Fibroblast of skin of right biceps (primary cell): ENCODE measurements at places on chromosomes 7 and 10.

DNA sequence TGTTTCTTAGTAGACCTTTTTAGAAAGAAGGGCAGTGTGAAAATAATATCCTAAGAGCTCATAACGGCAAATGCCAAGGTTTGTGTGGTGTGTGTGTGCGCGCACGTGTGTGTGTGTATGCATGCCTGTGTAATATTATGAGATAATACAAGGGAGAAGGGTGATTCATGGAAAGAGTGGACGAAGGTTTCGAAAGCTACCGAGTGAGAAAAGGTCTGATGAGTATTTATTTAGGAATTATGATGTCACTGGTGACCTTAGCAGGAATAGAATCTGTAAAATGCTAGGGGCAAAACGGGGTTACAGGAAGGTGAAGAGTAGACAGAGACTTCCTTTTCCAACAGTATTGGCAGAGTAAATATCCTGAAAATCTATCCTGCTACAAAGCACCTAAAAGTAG lies 107.3 kb downstream of the AHR start:
- DNase-seq, result peak; percentile 85

DNA sequence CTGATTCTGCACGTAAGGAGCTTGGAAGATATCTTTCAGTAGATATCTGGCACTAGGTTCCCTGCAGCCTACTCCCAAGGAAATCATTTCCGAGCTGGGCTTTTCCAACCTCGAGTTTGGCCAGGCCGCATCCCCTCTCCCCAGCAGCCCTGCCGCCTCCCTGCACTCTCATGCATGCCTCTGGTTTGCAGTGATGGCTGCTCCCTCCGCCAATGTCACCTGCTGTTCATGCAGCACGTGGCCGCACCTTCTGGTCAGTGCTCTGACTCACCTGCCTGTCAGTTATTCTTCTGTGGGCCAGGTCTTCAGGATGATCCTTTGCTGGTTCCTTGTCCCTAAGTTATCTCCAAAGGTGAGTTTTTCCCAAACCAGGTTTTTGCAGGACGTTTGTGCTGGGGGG lies 50.6 kb upstream of the RASGEF1A start:
- DNase-seq, result no peak

DNA sequence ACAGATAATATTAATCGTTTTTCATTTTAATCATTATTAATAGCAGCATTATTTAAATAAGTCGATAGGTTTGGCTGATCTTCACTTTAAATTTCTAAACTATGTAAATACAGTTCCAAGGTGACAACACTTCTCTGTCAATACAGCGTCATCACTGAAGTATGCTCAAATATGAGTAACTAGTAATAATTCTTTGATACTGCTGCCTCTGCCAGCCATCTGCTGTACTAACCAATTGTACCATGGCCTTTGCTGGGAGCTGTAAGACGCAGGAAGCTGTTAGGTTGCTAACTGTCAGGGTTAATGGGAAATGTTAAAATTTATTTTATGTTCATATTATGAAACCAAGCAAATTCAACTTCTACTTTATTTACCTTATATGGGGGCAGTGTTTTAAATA lies 1650.5 kb upstream of the LRRTM3 start:
- no peak for DNase-seq

DNA sequence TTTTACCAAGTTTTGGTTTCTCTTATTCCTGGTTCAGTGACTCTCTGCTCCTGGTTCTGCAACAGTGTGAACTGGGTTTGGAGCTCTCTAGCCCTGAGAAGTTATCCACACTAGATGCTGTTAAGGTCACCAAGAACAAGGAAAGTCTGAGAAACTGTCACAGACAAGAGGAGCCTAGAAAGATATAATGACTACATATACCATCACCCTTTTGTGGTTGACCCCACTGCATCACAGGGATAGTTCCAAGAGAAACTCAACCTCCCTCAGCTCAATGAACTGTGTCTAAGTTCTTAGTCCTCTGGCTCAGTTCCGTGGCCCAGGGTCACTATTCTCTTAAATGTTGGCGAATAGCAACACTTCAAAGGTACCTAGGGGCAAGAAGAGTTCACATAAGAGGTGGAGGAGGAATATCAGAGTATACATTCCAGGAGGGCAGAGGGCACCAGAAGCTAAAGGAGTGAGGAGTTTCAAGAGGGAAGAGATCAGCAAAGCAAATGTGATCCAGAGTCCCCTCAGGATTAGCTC lies 171.5 kb downstream of the BUB3 start:
- DNase-seq, result no peak

DNA sequence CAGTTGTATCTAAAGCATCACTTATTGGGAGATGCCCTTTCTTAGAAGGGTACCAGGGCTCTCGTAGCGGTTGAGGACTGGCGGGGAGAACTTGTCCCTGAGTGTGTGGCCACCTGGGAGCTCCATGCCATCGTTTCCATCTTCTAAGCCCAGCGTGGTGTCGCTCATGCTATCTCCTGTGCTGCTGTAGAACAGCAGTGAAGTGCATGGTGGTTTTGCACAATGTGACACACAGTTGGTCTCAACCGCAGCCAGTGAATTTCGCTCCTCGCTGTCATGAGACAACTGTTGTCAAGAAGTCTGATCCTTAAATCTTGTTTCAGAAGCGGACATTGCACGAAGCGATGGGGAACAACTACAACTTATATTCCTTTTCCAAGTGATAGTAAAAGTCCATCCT lies 283.4 kb downstream of the GRID1 start:
- DNase-seq, result no peak

- DNase-seq, result no peak
These were observed 233.0 kb downstream of the DNAJB9 start for GRCh38 chr7:108802650-108803049.

GRCh38 chr7:43199371-43200160 lies 87.1 kb downstream of the HECW1 start:
- peak; percentile 74 for DNase-seq

- DNase-seq, result no peak
These were observed 18.8 kb downstream of the CHST15 start for GRCh38 chr10:124074501-124075109.

GRCh38 chr10:61779950-61780659 lies 117.4 kb downstream of the CABCOCO1 start:
- DNase-seq, result peak; percentile 95

GRCh38 chr7:48250441-48250951 lies 79.2 kb downstream of the ABCA13 start:
- peak; percentile 82 for DNase-seq

DNA sequence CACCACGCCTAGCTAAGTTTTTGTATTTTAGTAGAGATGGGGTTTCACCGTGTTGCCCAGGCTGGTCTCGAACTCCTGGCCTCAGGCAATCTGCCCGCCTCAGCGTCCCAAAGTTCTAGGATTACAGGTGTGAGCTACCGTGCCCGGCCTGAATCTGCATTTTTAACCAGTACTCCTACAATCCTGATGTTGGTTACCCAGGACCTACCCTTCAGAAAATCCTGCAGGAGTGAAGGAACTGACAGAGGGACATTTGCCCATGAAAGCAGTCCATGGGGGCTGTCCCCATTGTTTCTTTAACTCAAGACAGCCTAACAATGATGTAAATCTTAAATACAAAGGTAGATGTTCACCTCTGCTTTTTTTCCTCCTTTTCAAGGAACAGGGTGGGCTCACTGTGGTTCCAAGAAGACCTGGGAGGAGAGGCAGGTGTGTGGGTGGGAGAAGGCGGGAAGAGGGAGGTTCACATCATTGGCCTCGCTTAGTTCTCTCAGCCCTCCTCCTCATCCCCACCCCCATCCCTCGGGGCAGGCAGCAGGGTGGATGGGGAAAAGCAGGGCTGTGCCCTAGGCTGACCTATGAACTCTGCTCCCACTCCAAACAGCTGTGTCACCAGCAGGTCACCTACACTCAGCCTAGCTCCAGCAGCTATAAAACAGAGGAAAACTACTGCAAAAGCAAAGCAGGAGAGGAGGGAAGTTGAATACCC lies 13.5 kb downstream of the LRRC20 start:
- DNase-seq, result no peak

DNA sequence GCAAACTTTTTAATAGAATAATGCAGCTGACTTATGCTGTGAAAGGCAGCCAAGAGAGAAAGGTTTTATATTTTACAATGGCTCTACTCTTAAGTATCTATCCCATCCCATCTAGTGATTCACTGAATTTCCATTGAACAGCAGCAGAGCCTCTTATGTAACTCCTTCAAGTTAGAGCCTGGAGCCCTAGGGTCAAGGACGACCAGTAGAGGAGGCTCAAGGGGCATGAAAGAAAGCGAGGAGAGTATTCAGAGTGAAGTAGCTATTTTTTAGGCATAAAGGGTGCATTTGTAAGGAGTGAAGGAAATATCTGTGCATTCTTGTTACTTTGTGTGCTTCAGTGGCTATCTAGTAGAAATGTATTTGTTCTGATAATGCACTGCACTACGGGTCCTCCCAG lies 180.2 kb upstream of the TPK1 start:
- no peak for DNase-seq

DNA sequence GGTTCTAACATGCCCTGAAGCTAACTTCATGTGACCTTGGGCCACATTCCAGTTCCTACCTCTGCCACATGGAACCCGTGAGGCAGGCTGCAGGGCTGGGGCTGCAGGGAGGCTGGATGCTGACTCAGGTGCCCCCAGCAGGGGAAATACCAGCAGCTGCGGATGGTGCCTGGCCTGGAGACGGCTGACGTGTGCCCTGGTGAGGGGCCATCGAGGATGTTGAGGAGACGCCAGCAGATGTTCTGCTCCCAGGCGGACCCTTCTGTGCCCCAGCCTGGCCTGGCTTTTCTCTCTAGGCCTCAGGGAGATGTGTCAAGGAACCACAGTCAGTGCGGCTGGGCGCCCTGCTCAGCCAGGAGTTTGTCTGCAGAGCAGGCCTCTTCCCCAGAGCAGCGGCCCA lies 8.8 kb downstream of the BAG3 start:
- no peak for DNase-seq

DNA sequence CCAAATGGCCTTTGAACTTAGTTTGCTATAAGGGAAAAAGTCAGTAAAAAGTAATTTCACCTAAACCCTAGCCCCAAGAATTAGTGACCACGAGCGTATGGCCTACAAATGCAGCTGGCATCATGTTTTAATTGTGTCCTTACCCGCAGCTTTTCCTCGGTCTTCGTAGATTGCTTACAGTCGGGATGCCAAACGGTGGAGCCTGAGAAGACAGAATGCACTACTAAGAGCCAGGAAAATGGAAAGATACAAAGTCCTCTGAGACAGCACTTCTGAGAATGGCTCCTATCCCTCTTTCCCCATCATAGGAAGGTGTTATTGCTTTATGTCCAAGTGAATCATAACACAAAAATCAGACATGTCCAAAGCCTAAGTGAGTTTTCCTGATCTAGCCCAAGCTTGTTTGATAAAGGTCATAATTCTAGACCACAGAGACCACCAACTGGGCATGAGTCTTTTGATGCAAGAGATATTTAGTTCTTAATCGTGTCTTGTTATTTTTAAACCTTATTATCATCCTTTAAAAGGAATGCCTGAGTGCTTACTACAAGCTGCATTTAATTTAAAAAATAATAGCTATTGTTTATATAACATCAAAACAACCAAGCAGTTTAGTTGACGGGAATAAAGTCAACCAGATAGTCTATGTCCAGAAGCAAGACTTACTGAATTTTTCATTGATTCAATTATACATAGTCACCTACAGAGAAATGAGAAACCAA lies 83.7 kb upstream of the AFAP1L2 start:
- peak; percentile 18 for DNase-seq

- peak; percentile 91 for DNase-seq
These were observed 18.7 kb upstream of the ARHGAP12 start for GRCh38 chr10:31947144-31947926.

DNA sequence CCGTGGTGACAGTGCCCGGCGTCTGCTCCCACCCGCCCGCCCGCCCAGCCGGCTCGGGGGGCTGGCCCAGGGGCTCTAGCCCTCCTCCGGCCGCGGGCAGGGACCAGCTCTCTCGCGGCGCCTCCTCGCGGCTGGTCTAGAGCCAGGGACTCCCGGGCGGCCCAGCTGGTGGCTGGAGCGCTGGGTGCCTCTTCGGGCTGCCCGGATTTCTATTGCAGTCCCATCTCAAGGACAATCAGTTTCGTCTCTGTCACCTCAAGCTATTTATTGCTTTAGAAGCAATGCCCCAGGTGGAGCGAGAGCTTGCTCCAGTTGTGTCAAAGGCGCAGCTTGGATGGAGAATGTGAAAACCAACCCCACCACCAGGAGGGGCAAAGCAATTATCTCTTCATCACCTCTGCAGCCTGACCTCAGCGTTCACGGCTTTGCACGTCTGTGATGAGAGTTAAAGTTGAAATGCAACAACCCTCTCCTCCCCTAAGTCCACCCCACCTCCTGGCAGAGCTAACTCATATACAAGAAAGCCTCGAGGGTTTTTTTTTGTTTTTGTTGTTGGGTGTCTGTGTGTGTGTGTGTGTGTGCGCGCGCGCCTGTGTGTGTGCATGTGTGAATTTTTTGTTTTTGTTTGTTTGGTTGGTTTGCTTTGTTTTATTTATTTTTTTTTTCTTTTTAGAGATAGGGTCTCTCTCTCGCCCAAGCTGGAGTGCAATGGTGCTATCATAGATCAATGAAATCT lies at the start of gene ITGA8:
ITGA8 (minus strand) TSS at position 24 of the 736 bp plus-strand sequence. CDS start 151 bp downstream, outside the sequence.
- peak; percentile 52 for DNase-seq

GRCh38 chr7:156082048-156083040 lies 270.1 kb upstream of the SHH start:
- no peak for DNase-seq

DNA sequence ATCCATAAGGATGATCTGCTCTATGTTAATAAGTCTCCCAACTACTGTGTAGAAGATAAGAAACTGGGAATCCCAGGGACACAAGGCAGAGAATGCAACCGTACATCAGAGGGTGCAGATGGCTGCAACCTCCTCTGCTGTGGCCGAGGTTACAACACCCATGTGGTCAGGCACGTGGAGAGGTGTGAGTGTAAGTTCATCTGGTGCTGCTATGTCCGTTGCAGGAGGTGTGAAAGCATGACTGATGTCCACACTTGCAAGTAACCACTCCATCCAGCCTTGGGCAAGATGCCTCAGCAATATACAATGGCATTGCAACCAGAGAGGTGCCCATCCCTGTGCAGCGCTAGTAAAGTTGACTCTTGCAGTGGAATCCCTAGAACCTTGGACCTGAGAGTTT lies 10.3 kb downstream of the WNT16 start:
- no peak for DNase-seq

DNA sequence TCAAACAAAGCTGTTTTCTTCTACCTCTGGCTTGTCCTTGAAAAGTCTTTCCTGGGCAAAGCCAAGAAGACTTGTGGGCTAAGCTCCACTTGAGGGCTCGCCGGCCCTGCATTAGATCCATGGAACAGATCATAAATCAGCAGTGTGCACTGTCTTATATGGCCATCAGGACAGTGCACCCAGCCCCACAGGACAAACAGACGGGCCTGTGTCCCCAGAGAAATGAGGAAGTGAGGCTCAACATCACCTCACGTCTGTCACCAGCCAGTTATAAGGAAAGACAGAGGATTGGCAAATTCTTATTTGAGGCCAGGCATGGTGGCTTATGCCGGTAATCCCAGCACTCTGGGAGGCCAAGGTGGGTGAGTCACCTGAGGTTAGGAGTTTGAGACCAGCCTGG lies 12.3 kb upstream of the IFT22 start:
- DNase-seq, result no peak

- peak; percentile 70 for DNase-seq
These were observed 96.4 kb downstream of the MARCHF5 start for GRCh38 chr10:92387289-92387940.

GRCh38 chr7:141132671-141133070 lies 58.8 kb downstream of the TMEM178B start:
- no peak for DNase-seq

- peak; percentile 85 for DNase-seq
These were observed 44.8 kb upstream of the GRID1 start for GRCh38 chr10:86411281-86411841.

- DNase-seq, result no peak
These were observed 165.6 kb downstream of the SKAP2 start for GRCh38 chr7:26698806-26699205.
